HCEC 1CT (cell line): ENCODE measurements at places on chromosomes 6 and 20.
A peak's percentile ranks its signal among the peaks of the same experiment; 100 is the strongest.

- no peak for DNase-seq
Observed at GRCh38 chr20:53138454-53139262, 166.5 kb downstream of the TSHZ2 start.

DNA sequence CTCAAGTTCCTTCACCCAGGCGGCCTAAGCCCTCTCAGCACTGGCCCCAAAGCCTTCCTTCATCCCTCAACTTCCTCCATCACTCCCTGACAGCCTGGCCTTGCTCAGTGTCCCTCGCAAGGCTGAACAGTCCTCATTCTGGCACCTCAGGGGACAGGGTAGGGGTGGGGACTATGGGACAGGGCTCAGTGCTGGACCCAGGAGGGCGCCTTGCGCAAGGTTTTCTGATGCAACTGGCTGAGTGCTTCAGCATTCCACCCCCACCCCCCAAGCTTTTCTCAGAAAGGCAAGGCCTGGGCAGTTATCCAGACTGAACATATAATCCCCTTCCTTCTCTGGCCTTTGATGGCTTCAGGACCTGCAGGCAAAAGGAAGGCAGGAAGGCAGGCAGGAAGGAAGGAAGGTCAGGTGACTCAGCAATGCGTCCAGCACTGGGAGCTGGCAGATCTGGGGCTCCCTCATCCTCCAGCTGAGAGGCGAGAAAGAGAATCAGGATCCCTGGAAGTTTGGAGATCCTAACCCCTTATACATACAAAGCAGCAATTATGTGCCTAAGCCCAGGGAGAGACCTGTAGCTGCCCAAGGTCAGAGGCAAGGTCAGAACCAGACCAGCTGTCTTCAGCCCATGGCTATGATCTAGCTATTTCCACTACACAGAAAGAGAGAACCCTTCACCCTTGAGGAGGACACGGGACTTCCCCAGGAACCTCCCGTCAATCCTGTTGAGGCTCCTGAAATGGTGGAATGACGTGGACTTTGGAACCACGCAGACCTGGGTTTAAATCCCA, 8.6 kb upstream of the TRIB3 start:
- peak; percentile 92 for DNase-seq

DNA sequence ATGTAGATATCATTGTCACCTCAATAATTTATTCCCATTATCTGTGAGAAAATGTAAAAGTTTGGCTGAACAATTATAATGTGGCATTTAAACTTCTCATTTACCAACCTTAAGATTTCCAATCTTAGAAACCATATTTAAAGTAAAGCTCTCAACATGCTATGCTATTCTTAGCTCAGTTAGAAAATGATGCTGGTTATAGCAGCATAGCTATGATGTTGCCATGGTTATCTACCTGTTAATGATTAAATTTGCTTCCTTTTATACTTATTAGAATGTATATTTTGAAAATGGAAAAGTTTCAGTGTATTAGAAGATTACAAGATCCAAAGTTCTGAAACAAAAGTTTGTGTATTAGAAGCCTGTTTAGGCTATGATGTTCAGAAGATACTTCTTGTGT, 110.1 kb downstream of the GPR63 start:
- DNase-seq = no peak

- no peak for DNase-seq
Observed at GRCh38 chr6:159119791-159120190, 49.4 kb upstream of the FNDC1 start.

DNA sequence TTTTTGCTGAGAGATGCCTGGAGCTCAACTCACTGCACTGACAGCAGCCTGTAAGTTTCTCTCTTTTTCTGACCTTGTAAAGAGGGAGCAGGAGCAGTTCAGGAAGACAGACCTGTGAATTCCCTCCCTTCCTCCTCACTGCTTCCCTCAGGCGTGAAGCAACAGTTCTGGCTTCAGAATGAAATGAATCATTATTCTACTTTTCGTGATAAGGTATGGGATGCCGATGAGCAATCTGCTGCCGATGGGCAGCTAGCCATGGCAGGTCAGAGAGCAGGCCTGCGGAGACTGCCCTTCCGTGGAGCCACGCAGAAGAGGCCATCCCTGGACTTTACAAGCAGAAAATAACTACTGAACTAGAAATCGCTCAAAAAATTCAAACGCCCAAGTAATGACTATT, 426.5 kb upstream of the RNF217 start:
- peak; percentile 56 for DNase-seq

- no peak for DNase-seq
Observed at GRCh38 chr6:135229996-135230395, 48.9 kb downstream of the MYB start.

DNA sequence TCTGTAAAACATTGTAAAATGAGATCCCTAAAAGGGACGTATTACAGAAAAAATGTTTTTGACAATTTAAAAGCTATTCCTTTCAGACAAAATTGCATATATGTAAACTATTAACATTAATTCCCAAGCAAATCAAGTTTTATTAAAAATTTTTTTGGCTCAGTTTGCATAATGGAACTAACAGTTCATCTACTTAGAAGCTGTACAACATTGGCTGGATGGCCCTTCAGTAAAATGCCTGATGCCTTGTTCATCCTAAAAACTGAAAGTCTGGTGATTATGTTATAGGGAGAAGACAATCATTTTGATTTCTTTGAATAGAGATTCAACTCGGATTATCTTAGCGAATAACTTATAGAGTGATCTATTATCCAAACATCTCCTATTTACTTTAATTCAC, 52.8 kb downstream of the ADGRG6 start:
- DNase-seq = no peak

GRCh38 chr20:20210327-20210726, 157.6 kb upstream of the INSM1 start:
- DNase-seq = no peak

GRCh38 chr6:26420688-26421171, 18.7 kb downstream of the BTN3A1 start:
- peak; percentile 37 for DNase-seq
